Esophagus squamous epithelium (tissue), 5 donors: ENCODE measurements at places on chromosomes 3 and 15.

DNA sequence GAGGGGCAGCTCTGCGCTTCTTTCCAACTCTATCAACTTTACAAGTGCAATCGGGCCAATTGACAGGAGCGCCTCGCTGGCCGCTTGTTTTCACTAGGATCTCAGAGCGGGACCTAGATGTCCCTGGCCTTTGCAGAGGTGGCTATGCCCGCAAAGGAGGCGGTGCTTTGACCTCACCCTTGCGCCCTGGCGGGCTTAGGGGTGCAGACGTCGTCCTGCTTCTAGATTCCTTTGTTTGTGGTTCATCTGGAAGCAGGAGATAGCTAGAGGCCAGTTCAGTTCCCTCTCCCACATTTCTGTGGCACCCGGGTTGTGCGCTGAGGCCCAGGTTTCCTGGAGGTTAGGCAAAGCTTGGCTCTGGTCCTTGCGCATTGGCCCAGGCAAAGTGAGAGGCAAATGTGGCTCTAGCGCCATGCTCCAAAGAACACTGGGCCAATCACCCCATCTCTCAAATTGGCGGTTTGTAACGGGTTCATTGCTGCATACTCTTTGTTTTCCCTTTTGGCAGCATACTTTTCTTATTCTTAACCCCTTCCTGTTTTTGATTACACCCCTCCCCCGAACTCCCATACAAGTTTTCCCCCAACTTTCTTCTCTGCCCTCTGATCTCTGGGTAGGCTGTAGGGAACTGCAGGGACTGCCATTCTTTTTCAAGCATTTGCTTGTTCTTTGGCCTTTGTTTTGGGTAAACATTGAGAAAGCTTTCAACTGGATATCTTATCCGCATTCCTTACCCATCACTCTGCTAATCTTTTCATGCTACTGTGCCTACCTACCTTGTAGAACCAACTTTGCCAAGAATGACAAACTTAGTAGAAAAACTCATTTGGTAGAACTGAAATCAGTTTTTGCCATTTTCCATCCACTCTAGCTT lies 1.4 kb downstream of the PPM1L start:
- DNase-seq: no peak

DNA sequence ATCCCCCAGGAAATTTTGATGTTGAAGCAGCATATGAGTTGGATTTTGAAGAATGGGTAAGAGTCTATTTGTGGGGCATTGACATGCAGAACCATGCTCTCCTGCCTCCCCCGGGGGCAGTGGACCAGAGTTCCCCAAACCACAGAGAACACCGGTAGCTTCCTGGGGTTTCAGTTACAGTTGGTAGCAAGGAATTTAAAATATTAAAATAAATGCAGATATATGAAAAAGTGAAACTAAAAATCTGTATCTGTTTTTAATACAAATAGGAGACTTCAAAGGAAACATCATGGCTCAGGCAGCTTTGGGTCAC lies 37.4 kb downstream of the SLC9A9 start:
- DNase-seq: no peak

- DNase-seq: no peak
Observed at GRCh38 chr3:124620600-124621063, 109.6 kb upstream of the UMPS start.

DNA sequence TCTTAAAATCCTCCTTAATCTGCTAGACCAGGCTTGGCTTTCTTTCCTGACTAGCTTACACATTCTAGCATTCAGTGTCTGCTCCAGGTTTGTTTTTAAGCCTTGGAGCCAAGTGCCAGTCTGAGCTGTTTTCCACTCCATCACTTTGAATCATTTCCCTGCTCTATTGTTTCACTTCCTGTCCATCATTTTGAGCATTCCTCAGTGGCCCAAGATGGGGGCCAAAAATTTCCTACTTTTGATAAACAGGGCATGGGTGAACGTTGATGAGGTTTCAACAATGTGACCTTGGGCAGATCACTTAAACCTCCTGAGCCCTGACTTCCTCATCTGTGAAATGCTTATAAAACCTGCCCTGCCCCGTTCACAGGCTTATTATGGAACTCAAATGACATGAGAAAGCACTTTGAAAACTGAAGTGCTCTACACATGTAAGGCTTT lies 4.4 kb downstream of the CYP19A1 start:
- no peak for DNase-seq

DNA sequence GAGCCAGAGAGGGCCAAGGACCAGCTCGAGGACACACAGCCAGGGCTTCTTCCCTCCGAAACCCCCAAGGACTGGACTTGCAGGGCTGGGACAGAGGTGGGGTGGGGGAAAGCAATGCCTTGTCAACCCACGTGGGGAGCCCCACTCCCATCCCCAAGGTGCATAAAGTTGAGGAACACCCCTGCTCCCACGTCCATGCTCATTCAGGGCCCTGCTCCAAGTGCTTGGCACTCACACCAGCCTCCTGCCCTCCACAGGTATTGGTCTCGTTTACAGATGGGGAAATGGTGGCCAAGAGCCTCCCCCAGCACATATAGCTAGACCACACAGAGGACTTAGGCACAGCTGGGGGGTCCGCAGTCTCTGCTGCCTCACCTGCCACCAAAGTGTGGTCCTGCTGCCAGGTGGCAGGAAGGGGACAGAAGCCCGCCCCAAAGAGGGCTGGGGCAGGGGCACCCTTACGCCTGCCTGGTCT lies 50.5 kb upstream of the CSPG4 start:
- no peak for DNase-seq

DNA sequence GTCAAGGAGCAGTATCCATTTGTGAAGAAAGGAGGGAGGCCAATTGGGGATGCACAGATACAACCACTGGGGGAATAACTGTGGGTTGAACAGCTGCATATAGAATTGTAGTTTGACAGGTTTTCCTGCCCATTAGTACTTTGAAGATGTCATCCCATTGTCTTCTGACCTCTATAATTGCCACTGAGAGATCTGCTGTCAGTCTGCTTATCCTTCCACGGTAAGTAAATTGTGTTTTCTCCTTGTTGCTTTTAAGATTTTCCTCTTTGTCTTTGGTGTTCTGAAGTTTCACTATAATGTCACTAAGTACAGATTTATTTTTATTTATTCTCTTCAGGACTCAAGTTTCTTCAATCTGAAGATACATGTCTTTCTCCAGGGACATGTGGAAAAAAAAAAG lies 56.6 kb downstream of the MOBP start:
- DNase-seq: no peak

- DNase-seq: no peak
Observed at GRCh38 chr3:127064391-127065137, 81.6 kb downstream of the PLXNA1 start.

DNA sequence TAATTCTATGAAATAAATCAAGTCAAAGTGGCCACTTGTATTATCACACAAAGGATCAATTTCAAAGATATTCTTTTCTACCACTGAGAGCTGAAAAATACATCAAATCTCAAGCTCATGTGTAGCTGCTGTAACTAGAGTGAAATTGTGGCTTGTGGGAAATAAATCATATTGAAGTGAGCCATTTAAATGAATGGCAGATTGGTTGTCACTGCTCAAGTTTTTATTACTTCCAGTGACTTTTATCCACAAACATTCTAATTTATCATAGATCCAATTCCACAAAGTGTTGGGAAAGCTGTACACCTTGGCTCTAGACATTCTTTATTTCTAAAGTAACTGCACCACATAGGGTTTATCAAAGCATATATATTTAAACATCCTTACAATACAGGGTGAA lies 285.4 kb downstream of the CNTN3 start:
- no peak for DNase-seq

DNA sequence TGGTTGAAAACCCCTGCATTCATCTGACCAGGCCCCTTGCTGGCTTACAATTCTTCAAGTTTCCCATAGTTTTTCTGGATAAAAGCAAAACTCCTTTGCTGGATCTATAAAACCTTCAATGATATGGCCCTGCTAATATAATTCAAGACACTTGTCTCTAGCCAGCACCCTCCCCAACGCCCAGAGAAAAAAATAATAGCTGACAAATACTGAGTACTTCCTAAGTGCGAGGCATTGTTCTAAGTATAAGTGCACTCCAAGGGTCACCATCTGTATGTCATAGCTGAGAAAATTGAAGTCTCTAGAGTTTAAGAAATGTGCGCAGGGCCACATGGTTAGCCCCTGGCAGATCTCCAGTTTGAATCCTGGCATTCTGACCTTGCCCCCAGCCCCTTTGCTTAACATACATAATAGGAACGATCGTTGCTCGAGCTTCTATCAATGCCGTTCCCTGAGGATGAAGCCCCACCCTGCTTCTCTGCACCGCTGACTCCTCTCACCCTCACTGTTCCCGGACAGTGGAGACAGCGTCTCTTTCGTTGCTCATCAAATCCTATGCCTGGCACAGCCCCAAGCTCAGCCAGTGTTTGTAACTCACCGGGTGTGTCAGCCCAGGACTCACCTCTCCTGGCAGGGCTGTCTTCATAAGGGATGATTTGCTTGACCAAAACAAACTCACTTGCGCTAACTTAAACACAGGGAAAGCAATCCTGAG lies 377.1 kb upstream of the PROK2 start:
- no peak for DNase-seq

GRCh38 chr3:149276619-149277018 lies 55.0 kb upstream of the CP start:
- no peak for DNase-seq

DNA sequence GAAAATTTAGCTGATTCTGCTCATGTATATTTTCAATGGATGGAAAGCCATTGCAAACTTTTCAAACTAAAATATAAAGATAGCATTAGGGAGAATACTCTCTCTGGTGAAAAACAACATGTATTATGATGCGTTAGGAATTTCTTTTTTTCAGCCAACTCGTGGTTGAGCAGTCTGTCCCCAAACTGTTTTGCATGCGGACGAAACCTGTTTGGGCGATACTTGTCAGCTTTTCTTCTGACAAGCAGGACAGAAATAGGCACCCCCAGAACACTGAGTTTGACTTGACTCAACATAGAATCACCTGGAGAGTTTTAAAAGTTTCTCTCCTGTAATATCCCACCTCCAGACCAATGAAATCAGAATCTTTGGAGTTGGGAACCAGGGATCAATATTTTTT lies 417.5 kb upstream of the TPRG1 start:
- no peak for DNase-seq

DNA sequence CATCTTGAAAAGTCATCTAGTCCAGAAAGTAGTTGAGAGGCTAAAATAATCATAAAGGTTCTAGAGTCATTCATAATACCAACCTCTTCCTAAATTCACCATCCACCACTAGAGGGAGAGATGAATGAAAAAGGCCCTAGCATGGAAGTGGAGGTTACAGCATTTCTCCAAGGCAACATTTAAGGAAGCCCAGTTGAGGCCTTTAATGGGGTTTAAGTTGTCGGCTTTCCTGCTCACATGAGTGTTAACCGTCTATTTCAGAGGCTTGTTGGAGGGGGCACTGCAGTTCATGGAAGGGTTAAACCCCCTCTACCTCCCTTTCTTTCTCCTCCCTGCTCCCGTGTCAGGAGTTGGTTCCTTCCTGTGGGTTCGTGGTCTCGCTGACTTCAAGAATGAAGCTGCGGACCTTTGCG lies 3.8 kb upstream of the SLCO3A1 start:
- no peak for DNase-seq

- no peak for DNase-seq
Observed at GRCh38 chr15:81286621-81287121, 37.3 kb downstream of the STARD5 start.

- no peak for DNase-seq
Observed at GRCh38 chr15:25106209-25106608, 151.4 kb downstream of the SNRPN start.

GRCh38 chr15:70510433-70510832 lies 252.9 kb downstream of the UACA start:
- DNase-seq: no peak

DNA sequence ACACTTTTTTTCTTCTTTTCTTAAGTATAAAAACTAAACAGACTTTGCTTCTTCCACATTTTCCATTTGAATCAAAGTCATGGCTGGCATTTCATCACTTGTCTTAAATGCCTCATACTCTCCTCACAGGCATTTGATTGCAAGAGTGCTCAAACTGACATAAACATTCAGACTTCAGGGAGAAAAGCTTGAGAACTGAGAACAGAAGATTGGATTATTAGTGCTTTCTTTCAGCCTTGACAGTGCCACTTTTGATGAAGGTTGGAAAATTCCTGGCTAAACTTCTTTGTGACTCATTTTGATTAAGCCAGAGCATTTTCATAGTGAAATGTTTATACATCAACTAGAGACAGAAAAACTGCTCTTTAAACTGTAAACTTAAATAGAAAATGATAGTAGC lies 544.4 kb downstream of the DIPK2A start:
- no peak for DNase-seq

GRCh38 chr3:78986416-78987101 lies 781.2 kb downstream of the ROBO1 start:
- no peak for DNase-seq

DNA sequence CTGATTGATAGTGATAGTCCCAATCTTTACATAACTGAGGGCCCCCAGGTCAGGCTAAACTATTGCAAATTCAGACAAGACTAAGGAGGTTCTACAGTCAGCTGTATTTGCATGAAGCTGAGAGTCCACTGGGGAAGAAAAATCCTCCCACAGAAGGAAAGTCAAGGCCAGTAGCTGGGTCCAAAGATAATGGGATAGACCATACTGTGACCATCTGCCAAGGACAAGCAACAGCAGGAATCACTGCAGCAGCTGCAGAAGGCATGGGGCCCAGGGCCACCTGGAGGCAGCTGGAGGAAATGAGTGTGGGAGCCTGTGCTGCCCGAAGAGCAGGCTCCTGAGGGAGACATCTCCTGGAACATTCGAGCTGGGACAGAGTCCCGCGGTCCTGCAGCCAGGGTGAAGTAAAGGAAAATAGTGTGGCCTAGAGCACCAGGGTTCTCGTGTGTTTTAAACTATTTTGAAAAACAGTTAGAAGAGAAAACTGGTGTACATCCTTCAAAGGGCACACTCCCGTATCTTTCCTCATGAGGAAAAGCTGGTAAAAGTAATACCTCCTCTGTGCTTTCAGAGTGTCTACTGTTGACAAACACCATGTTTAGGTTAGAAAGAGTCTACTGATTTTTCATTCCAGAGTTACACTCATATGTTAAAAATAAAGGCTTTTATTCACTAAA lies 13.2 kb upstream of the TMEM212 start:
- DNase-seq: no peak

- DNase-seq: no peak
Observed at GRCh38 chr3:143200001-143200924, 80.7 kb downstream of the CHST2 start.

DNA sequence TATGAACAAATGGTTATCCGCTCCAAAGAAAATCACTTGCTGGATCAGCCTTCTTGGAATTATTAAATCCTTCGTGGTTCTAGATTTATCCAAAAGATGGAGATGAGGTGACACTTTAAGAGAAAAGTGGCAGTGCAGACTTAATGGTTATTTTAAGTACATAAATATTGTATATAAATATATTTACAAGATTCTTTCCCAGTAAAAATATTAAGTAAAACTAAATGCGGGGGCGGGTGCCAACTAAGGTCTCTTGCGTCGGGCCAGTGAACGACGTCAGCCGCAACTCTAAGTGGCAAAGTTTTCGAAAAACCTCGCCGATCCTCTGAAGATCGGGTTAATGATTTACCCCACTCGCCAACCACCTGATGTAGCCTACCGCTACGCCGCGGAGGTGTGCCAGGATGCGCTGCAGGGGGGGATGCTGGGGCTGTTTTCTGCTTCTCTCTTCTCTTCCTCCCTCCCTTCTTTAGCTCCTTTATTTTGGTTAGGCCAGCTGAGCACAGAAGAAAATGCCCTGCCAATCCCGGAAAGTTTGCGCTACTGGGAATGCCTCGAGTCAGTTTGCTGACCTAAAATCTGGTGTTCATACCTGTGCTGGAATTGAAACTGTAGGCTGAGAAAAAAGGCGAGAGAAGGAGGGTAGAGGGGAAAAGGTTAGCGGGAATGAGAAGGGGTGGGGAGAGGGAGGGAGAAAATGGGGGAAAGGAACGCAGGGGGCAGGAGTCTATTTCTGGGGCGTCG lies 7.6 kb upstream of the FOXB1 start:
- no peak for DNase-seq
